ENCODE measurements at places on chromosomes 5 and 9.

DNA sequence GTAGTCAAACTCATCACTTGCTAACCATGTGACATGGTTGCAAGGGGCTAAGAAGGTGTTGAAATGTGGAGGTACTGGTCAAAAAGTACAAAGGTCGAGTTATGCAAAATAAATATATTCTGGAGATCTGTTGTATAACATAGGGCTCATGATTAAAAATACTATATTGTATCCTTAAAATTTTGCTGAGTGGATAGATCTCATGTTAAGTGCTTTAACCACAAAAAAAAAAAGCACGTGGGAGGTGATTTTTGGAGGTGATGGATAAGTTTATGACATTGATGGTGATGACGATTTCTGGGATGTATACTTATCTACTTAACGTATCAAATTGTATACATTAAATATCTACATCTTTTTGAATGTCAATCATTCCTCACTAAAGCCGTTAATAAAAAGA, 96.2 kb upstream of the PAPPA start:
- DNase-seq = no peak

DNA sequence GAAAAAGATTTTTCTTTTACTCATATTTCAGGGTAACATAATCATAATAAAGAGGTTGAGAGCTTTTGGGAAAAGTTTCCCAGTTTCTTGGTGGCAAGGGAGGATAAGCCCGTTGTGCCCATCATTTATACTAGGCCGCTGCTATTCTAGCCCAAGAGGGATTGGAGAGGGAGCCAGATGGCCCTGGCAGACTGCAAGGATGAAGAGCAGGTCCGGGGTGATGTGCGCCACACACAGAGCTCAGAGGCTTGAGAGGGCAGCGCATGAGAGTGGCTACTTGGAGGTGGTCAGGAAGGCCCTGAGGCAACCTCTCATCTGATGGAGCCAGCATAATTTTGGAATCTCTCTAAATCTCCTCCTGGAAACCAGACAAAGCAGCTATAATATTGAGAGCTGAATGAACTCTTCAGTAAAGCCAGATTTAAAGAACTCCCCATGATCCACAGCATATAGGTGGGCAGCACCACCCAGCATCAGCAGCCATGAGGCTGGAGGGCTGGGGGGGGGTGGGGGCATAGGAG, 110.1 kb downstream of the MED27 start:
- DNase-seq = no peak

DNA sequence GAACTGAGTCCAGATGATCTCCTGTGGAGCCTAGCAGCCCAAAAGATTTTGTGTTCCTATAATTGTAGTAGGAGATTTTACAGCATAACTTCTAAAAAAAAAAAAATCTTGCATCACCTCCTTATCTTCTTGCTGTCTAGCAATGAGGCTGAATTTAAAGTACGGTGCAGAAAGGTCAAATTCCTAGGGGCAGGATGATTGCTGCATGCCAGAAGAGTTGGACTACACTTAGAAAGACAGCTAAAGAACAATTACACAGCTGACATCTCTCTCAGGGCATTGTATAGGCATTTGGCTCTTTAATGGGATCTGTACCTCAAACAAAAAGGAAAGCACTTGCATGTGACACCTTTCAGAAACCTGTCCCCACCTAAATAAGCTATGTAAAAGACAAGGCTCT, 443.2 kb downstream of the HCN1 start:
- DNase-seq = no peak

DNA sequence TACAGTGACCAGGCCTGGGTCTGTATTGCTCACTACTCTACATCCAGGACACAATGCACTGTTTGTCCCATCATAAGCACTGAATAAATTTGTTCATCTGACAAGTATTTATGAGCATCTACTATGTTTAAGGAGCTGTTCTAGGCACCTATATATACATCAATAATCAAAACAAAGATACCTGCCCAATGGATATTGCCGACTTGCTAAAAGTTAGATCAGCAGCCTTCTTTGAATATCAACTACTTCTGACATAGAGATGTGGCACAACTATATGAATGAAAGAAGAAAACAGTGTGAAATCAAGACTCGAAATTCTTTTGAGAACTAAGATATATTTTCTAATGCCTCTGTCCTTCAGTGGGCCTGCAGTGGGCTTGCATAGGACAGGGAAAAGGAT, 215.7 kb downstream of the ARL15 start:
- DNase-seq = no peak

DNA sequence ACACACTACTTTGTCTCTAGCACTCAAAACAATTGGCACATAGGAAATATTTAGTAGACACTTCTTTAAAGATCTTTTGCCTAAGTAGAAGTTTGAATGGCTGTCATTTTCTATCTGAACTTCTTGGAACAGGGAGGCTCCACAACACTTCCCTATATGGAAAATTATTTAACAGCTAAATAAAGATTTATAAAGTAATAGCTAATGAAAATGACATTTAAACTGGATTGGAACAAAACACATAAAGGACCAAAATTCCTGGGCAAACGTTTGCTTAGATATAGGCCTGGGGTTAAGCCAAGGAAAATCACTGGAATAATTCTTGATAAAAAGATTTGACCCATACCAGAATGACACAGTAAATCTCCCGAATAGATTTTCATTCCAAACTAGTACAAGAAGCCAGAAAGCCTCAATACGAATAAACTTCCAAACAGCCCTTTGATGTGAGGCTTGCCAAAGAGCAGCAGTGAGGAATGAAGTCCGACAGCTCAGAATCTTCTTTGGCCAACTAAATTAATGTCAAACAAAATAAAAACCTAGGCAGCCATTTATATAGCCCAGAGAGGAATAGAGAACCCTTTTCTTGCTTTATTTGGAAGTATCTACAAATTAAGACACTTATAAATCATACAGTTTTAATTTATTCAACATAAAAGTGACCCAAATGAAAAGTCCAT, 20.3 kb upstream of the RNF180 start:
- DNase-seq = no peak

DNA sequence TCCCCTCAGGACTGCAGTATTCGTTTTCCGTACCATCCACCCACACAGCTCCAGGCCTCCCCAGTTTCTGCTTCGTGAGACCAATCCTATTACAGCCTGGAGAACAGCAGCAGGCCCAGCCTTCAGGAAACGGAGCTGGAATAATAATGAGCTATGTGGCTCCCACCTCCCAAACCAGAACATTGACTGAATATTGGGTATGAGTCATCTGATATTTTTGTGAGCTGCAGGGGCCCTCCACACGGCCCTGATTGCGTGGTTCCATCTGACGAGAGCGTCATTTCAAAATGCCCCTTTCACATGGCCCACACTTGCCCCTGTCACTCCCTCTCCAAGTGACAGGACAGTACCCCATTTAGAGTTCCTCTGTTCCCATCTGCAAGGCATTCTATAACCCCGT, 192.0 kb downstream of the BRINP1 start:
- no peak for DNase-seq

- no peak for DNase-seq
Measured at GRCh38 chr5:33046091-33046490, 335.0 kb downstream of the NPR3 start.

DNA sequence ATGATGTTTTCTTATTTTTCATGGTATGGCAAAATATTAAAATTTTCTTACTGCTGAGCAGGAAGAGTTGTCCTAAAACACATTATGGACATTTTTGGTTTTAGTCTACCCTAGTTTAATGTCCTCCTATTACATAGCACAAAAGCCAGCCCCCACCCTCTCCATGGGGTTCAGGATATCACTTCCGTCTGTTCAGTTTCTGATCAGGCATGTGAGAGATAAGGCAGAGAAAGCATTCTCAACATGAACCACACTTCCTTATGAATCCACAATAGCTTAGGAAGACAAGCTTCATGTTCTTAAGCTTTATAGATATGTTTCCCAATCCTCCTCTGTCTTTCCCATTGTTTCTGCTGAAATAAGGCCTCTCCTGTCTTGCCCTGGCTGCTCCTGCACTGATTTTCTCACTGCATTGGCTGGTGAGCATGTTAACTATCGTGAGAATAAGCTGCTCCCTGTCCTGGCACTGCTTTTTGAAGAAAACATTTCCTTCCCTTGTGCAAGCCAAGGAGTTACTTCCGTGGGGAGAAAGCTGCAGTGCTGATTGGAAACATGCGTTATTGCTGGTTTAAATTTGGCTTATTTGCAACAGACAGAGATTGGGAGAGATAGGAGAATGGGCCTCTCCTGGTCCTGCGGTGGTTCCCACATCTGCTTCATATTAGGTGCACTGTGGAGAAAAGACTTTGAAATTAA, 260.3 kb upstream of the RPS23 start:
- DNase-seq = no peak

DNA sequence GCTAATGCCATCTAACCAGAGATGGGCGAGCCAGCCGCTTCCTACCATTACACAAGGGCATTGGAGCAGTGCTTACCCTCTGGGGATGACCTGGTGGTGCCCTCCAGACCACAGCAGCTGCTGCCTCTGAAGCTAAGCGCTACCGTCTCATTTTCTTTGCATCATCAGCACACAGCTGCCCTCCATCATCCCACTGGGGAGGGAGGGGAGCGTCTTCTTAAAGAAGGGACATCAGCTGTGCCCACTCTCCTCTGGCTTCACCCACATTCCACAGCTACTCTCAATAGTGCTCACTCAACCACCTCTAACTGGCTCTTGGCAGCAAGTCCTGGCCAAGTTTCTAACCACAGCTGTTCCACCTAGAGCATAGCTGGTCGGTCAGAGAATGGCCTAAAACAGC, 503.4 kb downstream of the NFIB start:
- DNase-seq = no peak

DNA sequence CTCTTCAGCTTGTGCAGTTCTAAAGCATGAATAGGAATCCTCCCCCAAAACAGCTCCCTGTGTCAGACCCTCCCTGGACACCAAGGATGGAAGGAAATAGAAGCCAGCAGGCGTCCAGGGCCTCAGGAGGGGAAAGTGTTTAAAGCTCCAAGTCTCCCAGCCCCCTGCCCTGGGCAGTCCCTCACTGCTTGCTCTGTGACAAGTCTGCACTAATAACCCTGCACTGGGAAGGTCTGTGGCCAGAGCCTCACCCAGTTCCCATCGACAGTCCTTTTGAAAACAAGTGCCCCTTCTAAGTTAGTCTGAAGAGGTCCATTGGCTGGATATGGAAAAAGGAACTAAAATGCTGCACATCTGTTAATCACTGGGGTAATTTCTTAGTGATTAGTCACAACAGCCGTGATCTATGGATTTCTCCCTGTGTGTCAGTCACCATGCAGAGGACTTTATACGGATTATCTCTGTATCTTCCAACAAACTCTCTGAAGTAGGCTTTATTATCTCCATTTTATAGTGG, 195.3 kb downstream of the FBXL7 start:
- no peak for DNase-seq

GRCh38 chr9:117276444-117276843, 138.4 kb downstream of the ASTN2 start:
- no peak for DNase-seq

DNA sequence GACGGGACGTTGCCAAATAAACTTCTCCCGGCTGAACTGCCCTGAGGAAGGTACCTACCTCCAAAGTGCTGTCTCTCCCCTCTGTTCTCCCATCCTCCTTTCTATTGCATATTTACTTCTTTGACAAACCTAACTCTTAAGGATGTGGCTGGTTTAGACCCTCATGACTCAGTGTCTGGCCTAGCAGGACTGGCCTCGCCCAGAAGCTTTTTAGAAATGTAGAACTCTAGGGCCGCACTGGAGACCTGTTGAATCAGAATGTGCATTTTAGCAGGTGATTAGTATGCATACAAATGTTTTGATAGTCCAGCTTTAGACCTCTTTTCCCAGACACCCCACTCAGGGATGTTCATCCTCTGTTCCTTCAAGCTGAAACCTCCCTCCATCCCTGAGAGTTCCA, 335.9 kb downstream of the PIK3R1 start:
- DNase-seq = no peak

- DNase-seq = no peak
Measured at GRCh38 chr5:67222243-67223025, 25.8 kb upstream of the CD180 start.

DNA sequence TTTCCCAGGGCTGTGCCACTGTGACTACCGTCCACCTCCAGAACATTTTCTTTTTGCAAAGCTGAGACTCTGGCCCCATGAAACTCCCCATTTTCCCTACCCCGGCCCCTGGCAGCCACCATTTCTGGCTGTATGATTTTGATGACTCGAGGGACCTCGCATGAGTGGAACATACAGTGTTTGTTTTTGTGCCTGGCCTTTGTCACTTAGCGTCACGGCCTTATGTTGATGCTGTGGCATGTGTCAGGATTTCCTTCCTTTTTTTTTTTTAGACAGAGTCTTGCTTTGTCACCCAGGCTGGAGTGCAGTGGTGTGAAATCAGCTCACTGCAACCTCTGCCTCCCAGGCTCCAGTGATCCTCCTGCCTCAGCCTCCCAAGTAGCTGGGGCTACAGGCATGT, 42.7 kb downstream of the ASS1 start:
- DNase-seq = no peak

- DNase-seq = no peak
Measured at GRCh38 chr9:1875921-1876448, 139.2 kb upstream of the SMARCA2 start.

DNA sequence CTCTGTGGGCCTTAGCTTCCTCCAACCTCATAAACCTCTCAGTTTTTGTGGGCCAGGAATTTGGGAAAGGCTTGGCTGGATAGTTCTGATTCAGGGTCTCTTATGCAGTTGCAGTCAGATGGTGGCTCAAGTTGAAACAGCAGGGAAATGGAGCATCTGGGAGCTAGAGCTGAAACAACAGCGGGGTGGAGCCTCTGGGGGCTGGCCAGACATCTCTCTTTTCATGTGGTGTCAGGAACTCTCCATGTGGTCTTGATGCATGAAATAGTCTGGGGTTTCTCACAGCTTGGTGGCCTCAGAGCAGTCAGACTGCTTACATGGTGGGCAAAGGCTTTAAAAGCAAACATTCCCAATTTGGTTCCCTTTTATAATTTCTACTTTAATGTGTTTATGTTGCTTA, 13.5 kb downstream of the ZNF346 start:
- DNase-seq = no peak

DNA sequence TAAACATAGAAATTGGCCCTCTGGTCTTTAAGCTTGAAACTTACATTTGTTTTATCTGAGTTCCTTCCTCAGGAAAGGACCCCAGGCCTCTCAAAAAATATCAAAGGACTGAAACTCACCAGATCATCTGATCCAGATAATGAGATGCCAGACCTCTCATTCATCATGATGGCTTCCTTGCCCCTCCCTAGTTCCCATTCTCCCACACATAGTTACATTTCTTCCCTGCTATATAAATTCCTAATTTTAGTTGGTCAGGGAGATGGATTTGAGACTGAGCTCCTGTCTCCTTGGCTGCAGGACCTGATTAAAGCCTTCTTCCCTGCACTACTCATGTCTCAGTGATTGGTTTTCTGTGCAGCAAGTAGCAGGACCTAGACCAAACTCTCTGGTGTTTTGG, 119.4 kb upstream of the SPIN1 start:
- no peak for DNase-seq

DNA sequence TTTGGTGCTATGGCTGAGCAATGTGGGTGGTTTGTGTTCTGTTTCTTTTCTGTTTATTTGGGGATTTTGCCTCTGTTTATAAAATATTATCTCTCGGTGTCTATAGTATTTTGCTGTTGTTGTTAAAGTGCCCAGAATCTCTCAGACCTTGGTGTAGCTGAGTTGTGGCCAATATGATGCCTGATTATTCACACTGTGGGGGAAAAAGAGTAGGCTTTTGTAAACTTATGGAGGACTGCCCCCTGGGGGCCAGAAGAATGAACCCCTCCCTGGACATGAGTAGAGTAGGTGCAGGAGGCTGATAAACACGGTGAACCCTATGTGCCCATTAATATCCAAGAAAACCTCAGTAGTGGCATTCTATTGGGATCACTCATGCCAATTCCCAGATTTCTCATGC, 49.0 kb upstream of the DPYSL3 start:
- DNase-seq = no peak

- no peak for DNase-seq
Measured at GRCh38 chr9:97293818-97294217, 13.6 kb upstream of the CCDC180 start.

Measured in T-helper 9 cell (primary cell).